Muscle of leg (tissue), 16 donors: ENCODE measurements at places on chromosomes 2 and 18. TPM values are rescaled to one million over a fixed set of nuclear protein-coding genes. Genes with fewer than 3 reads are reported as not detected.

The POTEI gene
- total RNA-seq, result not detected

The CXCR4 gene
- 23.1 TPM for total RNA-seq

The VSNL1 gene
- total RNA-seq, result 2.3 TPM

The SIGLEC15 gene
- 0.09 TPM for total RNA-seq

The PTPRN gene
- 0.09 TPM for total RNA-seq

The ZNF2 gene
- total RNA-seq, result 8.2 TPM

The C2orf15 gene
- total RNA-seq, result 0.04 TPM

The MYOM1 gene
- total RNA-seq, result 377 TPM

GRCh38 chr2:28929581-28929980, 35.1 kb downstream of the WDR43 start:
- DNase-seq, result no peak

DNA sequence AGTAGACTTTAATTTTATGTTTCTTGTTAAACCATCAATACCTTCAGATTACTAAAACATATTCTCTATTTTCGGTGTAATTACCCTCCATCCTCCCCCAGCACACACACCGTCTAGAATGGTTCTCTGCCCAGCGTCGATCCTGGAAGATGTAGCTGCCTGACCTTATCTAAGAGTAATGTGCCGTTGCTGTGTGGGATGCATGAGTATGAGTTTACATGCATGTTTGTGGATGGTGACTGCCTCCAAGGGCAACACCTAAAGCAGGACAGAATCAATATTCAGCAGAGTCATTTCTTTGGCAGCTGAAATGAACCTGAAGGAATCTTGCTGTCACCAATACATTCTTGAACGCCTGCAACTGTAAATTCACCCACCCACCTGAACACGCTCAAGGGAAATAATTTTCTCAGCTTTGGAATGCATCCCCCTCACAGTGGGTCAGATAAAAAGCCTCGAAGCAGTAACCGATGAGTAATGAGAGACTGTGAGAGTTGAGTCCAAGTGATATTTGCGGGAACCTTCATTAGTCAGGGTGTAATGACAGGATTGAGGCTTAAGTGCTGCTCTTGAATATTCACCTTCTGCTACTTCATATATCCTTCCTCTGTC, 155.8 kb upstream of the RND3 start:
- no peak for DNase-seq

- no peak for DNase-seq
Measured at GRCh38 chr2:60094450-60094929, 459.0 kb downstream of the BCL11A start.

DNA sequence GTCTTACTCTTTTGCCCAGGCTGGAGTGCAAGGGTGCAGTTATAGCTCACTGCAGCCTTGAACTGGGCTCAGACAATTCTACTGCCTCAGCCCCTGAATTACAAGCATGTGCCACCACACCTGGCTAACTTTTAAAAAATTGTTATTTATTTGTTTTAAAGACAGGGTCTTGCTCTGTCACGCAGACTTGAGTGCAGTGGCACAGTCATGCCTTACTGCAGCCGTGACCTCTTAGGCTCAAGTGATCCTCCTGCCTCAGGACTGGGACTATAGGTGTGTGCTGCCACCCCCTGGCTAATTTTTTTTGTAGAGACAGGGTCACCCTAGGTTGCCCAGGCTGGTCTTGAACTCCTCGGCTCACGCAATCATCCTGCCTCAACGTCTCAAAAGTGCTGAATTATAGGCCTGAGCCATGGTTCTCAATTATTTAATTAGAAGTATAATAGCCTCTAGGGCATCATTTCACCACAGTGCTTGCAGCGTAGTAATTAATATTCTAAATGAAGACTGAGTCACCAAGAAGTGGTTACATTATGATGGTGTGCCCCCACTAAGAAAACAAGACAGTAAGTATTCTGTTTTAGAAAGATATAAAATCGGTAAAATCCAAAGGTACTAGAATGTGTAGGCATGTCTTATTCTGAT, 69.6 kb downstream of the EML4 start:
- DNase-seq, result no peak

GRCh38 chr18:54531402-54532065, 59.5 kb upstream of the DYNAP start:
- DNase-seq, result no peak

GRCh38 chr2:30348825-30349224, 98.2 kb upstream of the LCLAT1 start:
- no peak for DNase-seq

DNA sequence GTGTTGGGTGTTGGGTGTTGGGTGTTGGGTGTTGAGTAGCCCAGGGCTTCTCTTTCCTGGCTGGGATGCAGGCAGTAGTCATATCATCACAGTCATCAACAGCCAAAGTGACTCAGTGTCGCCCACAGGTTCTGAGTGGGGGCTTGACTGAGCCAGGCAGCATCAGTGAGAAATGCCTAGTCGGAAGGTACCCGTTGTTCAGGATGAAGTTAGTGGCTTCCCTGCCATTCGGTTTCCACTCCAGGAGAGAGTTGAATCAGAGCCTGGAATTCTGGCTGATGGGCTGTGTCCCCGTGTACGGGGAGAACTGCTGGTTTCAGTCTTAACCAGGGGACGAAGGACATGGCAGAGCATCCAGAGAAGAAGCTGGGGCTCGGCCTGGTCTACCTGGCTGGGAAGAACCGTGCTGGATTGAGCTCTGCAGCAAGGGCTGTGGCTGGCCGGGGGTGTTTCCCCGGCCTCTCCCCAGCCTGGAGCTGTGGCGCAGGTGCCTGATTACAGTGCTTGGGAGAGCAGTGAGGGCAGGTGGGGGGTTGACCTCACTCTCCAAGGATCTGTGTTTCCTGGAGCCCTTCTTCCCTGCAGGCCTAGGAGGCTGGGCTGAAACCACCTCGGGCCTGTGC, 49.4 kb downstream of the AGAP1 start:
- no peak for DNase-seq

- DNase-seq, result no peak
Measured at GRCh38 chr2:160096409-160096808, 34.0 kb upstream of the PLA2R1 start.

DNA sequence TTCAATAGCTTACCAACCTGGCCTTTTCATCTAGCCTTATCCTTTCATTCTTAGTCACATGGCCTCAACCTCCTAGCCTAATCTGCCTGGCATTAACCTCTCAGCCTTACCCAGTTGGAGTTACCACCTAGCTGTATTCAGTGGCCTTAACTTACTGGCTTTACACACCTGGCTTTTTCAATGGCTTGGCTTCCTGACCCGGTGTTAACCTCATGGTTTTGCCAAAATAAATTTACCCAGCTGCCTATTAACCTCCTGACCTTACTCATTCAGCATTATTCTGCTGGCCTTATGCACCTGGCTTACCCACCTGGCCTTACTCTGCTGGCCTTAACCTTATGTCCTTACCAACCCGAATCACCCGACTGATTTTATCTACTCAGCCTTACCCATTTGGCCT, 135.5 kb upstream of the ZSWIM2 start:
- no peak for DNase-seq

DNA sequence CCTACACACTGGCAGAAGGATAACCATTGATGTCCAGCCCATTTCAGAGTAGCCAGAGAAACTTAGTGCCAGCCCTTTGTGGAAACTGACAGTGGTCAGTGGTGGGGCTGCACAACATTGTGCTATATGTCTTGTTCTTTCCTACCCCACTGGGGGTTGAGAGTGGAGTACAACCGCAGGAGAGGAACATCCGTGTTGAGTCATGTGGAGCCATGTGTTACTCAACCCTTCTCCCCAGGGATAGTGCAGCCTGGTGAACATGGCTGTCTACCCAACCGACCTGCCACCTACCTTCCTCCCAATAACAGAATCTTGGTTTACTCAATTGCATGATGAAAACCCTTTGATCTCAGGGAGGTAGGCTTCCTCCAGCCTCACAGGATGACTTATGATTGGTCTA, 65.3 kb upstream of the MAPK4 start:
- no peak for DNase-seq
